Kasumi-1 (cell line): ENCODE measurements at places on chromosomes 3 and 15.
A peak's percentile ranks its signal among the peaks of the same experiment; 100 is the strongest.

DNA sequence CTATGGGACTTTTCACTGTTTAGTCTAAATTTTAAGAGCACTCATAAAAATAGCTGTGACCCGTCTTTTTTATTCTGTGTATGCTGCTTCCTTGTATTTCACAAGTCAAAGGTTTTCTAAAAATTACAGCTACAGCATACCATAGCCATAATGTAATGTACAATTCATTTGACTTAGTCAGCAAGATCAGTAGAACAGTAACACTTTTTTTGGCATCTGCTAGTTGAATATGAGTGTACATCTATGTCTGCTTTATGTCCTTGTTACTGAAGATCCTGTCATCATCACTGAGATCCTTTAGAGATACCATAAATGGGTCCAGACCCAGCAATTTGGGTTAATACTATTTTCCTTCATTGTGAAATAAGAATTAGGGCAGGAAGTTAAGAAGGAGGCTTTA, 42.2 kb downstream of the CMSS1 start:
- no peak for DNase-seq

DNA sequence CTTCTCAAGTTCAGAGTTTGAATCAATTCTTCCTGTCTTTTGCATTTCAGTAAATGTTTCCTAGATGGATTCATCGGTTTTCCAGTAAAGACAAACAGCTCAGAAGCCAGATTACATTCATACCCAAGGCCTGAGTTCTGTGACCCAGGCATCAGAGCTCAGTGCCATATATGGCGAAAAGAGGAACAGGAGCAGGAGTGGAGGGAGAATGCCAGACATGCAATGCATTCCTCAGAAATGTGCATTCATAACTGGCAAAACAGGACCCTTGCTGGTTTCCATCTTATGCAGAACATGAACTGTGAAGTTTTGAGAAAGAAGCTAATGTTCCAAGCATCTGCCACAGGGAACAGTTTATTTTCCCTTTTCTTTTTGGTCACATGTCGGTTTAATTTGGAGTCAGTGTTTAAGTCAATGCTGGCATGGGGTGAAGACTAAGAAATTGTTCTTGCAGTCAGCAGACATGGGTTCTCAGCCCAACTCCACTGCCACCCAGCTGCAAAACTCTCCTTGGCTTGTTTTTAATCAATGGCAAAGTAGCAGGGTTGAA, 116.5 kb downstream of the LPP start:
- peak; percentile 68 for DNase-seq

DNA sequence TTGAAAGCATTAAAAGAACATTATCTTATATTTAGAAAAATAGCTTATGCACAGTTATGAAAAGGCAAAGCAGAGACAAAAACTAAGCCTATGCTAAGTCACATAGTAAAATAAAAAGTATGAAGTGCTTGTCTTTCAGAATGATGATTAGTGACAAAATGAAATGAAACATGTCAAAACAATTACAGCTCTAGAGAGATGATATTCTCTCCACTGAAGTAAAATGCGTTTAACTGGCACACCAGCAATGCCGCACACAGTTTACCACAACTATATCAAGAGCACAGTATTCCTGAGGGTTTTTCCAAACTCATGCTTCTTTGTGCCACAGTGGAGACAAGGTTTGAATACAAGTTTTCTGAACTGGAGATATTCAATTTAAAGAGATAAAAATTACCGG, 2.1 kb upstream of the ZBBX start:
- no peak for DNase-seq

- DNase-seq, result no peak
Measured at GRCh38 chr15:92893200-92893599, 6.9 kb upstream of the CHD2 start.

- DNase-seq, result no peak
Measured at GRCh38 chr15:52523192-52523591, 5.5 kb downstream of the MYO5A start.

- DNase-seq, result no peak
Measured at GRCh38 chr3:160008961-160009360, 20.3 kb downstream of the IL12A start.

GRCh38 chr3:197463279-197463678, 92.5 kb downstream of the BDH1 start:
- no peak for DNase-seq
